ENCODE measurements at places on chromosomes 12 and 14.

DNA sequence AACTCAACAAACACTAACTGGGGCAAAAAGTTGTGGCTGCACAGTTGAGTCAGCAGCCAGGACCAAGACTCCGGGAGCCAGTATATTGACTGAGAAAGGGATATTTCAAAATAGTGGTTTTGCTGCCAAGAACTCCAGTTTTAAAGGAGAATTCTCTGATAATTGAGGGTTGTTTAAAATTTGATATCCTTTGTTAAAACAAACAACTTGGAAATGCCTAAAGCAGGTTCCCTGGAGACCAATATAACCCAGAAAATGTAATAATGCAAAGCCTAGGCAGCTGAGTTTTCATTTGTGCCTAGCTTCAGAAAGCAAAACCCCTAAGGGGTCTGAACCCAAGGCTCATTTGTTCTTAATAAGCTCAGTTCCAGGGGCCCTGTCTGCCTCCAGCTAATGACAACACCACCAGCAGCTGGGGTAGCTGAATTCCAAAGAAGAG lies 311.7 kb upstream of the CCDC196 start:
- DNase-seq, result no peak

DNA sequence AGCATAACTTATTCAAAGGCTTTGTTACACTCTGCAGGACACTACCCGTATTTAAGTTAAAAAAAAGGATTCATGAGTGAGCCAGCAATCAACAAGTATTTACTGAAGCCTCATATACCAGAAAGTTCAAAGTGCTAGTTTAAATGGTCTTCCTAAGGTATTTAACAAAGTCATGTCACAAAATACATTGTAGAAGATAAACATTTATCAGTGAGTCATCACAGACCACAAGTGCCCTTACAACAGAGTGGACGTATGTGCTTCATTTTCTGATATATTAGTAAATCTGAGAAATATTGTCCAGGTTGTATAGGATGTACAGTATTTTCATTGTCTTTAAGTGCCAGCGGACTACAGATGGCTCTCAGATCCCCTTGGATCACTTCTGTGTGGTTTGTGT lies 24.2 kb downstream of the FLRT2 start:
- DNase-seq, result no peak

DNA sequence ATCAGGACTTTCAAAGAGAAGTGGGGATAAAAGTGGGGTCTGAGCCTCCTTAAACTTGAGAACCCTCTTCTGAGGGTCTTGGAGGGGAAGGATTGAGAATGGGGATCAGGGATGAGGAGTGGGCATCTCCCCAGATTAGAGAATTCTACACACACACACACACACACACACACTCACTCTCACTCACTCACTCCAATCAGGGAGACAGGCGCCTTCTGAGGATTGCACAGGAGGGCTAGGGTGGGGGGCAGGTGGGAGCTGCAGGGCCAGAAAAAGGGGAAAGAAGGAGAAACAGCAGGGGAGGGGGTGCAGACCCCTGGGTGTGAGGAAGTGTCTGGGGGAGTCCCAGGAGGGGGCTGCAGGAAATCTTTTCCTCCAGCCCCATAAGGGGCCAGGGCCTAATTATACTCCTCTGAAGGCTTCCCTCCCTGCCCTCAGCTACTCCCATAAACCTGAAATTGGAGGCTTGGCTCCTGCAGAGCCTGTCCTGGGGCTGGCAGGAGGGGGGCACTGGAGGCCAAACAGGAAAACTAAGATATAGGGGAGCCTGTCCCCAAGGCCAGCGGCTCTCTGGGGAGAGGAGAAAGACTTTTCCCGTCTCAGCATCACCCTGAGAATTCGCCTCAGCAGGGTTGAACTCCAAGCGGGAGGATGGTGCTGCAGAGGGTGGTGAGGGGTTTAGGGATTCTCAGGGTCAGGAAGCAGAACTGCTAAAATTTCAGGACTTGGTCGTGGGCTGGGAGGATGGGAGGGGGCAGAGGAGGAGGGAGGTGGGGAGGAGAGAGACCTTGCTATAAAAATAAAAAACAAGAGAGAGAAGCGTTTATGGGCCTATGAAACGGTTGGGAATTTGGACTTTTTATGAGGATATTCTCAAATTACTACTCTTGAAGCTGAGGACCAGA lies 1.6 kb downstream of the HOXC9 start:
- DNase-seq, result no peak

DNA sequence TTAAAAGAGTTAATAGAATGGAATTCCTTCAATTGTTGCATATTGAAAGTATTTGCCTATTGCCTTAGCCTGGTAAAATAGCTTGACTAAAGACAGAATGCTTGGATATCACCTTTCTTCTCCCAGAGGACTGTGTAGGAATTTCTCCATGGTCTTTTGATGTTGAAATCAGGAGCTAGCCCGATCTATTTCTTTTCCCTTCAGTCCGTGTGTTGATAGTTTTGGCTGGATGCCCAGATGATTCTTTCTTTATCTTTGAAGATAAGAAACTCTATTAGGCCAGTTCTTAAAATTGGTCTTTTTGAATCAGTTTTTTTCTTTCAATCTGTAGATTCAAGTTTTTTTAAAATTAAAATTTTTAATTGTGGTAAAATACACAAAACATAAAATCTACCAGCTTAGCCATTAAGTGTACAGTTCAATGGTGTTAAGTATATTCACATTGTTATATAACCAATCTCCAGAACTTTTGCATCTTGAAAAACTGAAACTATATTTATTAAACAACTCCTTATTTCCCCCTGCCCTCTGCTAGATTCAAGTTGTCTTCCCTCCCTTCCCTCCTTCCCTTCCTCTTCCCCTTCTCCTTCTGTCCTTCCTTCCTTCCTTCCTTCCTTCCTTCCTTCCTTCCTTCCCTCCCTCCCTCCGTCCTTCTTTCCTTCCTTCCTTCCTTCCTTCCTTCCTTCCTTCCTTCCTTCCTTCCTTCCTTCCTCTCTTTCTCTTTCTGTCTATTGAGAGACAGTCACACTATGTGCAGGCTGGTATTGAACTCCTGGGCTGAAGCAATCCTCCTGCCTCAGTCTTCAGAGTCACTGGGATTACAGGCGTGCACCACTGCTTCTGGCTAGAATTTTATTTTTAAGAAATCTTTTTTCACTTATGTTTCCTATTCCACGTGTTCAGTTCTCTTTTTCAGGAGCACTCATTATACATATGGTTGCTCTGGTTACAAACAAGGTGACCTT lies 10.1 kb downstream of the LACRT start:
- no peak for DNase-seq

DNA sequence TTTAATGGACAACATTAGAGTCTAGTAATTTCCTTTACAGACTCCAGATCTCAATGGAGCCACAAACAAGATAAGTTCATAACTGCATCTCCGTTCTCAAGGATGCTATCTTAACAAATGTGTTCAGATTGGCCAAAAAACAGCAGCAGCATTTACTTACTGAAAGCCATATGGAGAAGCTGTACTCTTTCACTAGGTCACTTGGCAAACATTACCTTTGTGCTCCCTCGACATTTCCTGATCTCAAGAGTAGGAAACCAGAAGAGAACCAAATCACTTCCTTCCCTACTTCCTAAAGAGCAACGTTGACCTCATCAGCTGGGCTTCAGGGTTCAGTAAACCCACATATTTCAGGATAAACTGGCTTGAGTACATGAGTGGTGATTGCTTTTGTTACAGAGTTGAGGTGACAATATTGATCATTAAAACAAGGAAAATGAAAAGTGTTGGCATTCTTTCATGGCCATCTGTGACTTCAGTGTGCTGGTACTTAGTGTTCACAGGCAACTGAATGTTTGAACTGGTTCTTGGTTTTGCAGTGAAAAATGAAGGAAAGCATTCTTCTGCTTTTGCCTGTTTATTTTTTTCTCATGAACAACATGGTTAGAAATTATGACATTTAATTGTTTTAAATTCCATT lies 449.6 kb downstream of the TMEM117 start:
- no peak for DNase-seq

DNA sequence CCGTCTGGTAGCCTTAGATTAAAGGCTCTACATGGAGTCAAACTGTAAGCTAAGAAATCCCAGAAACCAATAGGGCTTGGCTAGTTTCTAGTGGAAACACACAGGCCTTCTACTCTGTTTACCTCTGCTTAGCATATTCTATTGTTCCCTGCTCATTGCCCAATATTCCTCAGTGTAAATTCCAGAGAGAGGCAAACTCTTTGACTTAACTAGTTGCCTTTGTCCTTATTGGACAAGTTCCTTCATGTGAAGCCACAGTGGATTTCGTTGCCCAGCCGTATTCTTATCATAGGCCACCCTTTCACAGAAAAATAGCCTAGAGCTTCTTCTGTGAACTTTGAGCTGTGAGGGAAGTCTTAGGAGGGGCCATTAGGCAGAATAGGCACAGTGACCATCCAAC lies 186.1 kb downstream of the PLCZ1 start:
- no peak for DNase-seq

DNA sequence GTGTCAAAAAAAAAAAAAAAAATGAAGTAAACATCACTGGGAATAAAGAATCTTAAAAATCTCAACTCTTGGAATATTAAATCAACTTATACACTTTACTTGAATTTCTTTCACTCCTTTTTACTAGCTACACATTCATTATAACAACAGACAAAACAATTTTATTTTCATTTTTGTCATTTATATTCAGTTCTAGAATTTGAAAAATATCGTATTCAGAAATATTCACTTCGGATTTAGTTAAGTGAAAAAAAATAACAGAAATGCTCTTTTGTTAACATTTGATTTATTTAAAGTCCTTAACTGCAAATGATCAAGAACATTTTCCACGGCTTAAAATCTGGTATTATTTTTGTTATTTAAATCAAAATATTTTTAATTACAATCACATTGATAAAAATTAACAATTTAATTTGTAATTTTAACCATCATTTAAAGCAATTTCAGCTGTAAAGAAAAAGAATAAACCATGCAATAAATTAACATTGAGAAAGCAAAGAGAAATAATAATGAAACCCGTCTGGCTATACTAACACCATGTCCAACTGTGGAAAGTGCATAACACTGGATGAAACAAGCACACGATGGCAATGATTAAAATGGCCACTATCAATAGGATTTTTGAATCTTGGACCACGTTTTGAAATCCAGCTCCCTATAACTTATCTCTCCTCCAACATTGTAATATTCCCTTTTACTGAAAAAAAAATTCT lies 5.2 kb downstream of the FOXA1 start:
- no peak for DNase-seq

DNA sequence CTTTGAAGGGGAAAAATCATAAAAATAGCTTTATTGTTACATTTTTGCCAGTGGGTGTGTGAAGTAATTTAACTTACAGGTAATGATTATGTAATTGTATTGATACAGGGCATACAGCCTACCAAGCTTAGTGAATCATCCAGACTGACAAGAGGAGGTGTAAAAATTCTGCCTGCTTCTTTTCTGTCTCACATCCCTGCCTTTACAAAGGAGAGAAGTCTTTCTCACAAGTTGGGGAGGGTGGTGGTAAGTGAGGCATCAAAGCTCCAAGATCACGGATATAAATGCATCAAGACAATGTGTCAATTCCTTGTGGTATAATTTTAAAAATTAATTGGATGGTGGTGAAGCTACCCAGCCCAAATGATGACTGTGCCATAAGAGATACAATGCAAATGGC lies 39.0 kb upstream of the G2E3 start:
- DNase-seq, result no peak

DNA sequence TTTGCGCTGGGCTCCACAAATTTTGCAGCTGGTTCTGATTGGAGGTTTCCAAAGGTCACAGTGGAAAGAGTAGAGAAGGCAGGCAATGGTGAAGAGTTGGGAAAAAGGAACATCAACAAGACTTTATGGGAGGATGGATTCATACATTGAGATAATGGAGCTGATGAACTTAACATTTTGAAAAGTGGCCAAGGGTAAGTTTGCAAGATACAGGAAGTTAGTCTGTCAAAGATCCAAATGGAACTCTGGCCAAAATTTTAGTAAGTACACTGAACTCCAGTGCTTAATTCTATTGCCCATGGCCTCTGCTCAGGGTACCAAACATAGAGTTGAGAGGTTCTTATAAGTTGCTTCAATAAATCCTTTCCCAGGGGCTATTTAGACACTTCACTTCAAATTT lies 15.6 kb downstream of the CCER1 start:
- no peak for DNase-seq

- DNase-seq, result no peak
Measured at GRCh38 chr12:33205981-33206380, 233.6 kb downstream of the SYT10 start.

- no peak for DNase-seq
Measured at GRCh38 chr12:78177298-78177697, 346.6 kb downstream of the NAV3 start.

GRCh38 chr14:83556746-83557453 lies 1973.0 kb upstream of the FLRT2 start:
- DNase-seq, result no peak

GRCh38 chr12:997505-997904 lies 6.5 kb downstream of the ERC1 start:
- DNase-seq, result no peak

DNA sequence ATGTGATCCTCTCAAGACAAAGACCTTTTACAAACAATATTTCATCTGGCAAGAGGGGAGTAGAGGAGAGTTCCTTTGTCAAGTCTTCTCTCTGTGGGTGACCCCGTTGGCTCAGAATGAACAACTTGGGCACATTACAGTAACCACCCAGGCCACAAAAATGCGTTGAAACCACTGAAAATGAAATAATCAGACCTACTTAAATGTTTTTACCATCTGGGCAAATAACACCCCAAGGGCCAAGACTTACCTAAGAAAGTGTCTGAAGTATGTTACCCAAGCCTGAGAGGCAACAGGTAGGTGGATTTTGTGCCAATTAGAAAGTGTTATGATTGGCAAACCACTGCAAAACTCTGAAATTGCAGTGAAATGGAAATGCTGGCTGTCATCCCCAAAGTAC lies 1.3 kb downstream of the TC2N start:
- DNase-seq, result no peak
